ENCODE measurements at places on chromosomes 3 and 15.

- DNase-seq: no peak
Observed at GRCh38 chr15:55343168-55343567, 24.1 kb downstream of the PIGB start.

DNA sequence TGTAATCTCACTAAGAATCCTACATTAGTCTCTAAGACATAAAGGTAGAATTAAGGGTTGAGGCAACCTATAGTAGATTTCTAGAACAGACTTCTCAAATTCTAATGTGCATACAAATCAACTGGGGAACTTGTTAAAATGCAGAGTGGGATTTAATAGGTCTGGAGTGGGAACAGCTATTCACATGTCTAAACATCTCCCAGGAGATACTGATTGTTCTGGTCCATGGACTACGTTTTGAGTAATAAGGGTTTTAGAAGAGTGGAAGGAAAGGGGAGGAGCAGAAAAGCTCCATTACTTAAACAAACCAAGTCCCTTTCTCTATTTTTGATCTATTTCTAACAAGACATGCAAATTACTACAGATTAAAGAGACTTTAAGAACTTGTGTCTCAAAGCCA, 524.8 kb downstream of the TUSC7 start:
- DNase-seq: no peak

DNA sequence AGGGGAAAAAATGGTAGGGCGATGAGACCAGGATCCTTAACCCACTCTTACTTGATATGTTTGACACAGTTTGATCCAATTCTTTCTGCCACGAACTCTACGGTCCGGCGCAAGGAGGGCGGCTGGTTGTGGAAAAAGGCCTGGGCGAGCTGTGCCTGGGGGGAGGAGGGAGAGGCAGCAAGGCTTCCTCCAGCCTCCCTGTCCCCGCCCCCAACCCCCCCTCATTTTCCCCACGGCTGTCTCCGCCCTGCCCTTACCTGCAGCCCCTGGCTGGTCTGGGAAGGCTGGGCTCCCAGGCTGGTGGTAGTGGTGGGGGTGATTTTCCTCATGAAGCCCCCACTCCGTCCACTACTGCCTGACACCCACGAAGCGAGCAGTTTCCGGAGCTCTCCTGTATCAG, 8.0 kb downstream of the CDAN1 start:
- no peak for DNase-seq

GRCh38 chr15:71375934-71376333, 260.7 kb downstream of the THSD4 start:
- DNase-seq: no peak

DNA sequence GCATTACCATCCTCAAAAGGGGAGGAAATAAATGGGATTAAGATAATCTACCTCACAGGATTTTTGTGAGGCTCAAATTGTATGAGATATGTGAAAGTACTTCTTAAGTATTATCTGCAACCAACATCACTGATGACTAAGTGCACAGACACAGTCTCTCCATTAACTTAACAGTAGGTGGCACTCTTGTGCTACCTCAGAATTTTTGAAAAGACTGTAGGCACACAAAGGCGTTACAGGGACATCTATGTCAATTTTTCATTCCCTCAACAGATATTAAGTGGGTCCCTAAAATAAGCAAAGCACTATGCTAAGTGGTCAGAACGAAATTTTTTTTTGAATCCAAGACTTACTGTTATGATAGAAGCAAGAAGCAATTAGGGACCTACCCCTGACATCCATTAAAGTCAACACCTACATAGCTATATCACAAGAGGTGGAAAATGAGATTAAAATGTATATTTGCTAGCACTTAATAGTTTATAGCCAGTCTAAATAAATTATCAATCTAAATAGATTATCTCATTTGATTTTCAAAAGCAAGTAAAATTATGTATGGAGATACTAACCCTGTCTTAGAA, 52.9 kb downstream of the RYK start:
- peak; percentile 68 for DNase-seq

DNA sequence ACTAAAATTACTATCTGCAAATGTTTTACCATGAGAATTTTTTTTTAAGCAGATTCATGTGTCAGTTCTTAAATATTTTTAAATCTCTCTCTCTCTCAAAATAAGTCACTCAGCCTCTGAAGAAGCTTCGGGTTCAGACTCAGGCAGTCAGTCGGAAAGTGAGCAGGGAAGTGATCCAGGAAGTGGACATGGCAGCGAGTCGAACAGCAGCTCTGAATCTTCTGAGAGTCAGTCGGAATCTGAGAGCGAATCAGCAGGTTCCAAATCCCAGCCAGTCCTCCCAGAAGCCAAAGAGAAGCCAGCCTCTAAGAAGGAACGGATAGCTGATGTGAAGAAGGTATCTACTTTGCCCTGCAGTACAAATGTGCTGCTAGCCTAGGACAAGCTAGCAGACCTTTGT, 24.1 kb downstream of the CHD2 start:
- DNase-seq: no peak

DNA sequence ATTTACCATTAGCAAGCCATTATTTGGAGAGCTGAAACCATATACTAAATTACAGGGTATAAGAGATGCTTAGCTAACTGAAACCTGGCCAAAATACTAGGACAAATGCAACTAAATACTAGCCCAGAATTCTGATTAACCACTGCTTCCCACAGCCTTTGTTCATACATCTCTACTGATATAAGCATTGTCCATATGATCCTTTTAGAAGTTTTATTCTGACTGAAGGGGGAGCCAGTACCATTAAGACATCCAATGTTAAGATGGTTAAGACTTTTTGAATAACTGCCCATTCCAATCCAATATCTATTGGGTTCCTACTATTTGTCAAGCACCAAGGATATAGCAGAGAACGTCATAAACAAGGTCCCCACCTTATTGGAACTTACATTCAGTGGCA, 421.3 kb downstream of the FOXP1 start:
- no peak for DNase-seq

DNA sequence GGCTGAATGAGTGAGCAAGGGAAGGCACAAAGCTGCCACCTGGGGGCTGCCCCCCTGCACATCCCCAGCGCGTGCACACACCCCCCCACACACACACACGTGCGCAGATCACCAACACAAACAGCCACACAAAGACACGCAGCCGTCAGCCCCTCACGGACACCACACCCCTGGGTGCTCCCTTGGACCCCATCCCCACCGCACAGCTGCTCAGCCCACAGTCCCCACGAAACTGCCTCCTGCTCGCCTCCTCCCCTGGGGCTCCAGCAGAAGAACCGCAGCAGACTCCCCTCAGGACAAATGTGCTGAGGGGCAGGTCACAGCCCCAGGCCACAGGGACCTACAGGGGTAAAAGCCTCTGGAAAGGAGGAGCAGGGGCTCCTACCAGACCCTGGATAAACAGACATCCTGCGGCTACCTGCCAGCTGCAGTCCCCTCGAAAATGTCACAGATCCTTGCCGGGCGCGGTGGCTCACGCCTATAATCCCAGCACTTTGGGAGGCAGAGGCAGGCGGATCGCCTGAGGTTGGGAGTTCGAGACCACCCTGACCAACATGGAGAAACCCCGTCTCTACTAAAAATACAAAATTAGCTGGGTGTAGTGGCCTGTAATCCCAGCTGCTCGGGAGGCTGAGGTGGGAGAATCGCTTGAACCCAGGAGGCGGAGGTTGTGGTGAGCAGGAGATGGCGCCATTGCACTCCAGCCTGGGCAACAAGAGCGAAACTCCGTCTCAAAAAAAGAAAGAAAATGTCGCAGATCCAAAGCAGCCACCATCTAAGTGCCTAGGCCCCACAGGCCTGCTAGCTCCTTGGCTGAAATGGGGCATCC, 6.5 kb downstream of the TWF2 start:
- no peak for DNase-seq

DNA sequence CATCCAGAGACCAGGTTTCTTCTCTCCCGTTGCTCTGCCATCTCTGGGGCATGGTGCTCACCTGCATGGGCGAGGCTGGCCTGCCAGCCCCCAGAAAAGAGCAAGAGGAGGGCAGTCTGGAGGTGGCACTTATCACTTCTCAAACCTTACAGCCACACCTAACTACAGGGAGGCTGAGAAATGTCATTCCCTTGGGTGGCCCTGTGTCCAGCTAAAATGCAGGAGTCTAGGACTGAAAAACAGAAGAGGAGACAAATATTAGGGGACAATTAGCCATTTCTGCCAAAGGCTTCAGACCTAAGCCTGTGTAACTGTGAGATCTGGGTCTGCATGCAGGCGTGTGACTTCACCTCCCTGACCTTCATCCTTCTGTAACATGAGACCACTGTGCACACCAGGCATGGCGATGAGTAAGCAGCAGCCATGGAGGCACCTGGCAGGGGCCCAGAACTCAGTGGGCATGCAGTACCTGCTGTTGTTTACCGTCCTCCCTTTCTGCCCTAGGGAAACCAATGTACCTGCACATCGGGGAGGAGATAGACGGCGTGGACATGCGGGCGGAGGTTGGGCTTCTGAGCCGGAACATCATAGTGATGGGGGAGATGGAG, 83.4 kb downstream of the MESD start:
- peak; percentile 55 for DNase-seq

GRCh38 chr3:141411251-141411771, 43.0 kb downstream of the ZBTB38 start:
- DNase-seq: no peak

DNA sequence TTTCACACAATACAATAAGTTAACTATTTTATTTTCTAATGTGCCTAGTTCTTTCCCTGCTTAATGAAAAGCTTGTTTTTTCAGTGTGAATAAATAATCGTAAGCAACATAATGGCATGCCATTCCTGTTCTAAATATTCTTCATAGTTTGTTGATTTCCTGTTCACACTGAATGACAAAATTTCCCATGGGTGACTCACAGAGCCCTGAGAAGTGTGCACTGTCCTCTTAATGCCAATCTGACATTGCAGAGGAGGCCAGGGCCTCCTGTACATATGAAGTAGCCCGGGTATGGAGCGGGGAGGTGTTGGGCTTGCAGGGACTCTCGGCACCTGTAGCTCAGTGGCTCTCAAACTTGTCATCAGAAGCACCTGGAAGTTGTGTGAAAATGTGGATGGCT, 24.3 kb downstream of the CCR3 start:
- no peak for DNase-seq

DNA sequence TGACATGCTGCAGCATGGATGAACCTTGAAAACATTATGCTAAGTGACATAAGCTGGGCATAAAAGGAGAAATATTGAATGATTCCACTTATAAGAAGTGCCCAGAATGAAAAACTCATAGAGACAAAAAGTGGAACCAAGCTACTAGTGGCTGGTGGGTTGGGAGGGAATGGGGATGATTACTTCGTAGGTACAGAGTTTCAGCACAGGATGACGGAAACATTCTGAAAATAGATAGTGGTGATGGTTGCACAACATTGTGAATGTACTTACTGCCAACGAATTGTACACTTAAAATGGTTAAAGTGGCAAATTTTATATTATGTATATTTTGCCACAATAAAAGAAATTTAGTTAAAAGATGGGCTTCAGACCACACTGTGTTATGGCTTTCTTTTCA, 93.6 kb downstream of the RPLP1 start:
- DNase-seq: no peak

DNA sequence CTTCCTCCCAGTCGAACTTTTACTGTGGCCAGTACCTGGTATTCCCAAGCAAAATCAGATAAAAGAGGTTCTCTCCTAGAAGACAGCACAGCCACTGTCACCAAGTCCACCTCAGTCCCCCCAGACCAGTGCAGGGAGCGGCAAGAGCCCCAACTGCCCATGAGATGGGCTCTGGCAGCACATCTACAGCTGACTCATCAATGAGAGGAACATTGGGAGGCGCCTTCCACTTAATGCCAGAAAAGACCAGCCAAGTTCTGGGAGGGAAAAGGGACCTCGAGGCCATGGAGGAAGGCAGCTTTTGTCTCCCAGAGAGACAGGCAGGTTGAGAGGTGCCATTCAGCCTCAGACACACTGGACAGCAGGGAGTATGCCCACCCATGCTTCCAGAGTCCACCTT, 28.2 kb downstream of the POC1A start:
- no peak for DNase-seq
